ENCODE measurements at places on chromosomes 16 and 17.

DNA sequence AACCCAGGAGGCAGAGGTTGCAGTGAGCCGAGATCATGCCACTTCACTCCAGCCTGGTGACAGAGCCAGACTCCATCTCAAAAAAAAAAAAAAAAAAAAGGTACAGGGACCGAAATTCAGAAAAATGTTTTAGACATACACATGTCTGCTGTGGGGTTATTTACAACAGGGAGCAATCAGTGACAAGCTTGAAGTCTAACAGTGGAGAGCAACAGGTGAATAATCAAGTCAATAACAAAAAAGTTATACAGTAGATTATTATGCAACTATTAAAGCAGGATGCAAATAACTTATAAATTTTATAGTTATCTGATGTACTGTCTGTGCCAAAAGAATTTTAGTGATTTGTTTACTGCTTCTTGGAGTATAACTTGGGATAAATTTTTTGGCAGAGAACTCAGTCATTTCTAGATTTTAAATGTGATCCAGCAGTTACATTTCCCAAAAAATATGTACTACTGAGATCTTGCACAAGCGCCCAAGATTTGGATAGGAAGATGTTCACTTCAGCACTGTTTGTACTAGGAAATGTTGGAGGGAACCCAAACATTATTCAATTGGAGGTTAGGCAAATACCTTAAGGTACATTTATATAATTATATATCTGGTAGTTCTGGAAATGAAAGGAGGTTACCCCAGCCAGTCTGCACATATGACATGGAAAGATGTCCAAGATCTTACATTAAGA, 34.1 kb downstream of the EEF2K start:
- DNase-seq: no peak

DNA sequence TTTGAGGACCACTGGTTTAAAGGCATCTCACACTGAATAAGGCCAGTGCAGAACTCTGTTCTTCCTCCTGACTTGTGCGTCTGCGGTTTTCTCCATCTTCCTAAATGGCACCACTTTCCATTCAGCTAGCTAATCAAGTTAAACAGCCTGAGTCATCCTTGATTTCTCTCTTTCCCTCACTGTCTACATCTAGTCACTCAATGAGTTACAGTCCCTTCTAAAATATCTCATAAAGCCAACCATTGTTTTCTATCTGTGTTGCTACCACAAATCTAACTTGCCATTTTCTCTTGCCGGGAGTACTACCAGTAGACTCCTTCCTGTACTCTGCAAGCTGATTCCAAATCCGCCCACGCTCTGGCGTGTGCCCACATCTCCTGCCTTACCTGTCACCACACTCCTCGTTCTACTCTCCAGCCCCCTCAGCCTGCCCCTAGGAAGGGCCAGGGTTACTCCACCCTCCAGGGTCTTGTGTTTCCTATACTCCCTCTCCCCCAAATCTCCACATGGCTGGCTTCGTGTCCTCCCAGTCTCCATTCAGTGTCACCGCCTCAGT, 324.5 kb downstream of the SNX29 start:
- DNase-seq: no peak

DNA sequence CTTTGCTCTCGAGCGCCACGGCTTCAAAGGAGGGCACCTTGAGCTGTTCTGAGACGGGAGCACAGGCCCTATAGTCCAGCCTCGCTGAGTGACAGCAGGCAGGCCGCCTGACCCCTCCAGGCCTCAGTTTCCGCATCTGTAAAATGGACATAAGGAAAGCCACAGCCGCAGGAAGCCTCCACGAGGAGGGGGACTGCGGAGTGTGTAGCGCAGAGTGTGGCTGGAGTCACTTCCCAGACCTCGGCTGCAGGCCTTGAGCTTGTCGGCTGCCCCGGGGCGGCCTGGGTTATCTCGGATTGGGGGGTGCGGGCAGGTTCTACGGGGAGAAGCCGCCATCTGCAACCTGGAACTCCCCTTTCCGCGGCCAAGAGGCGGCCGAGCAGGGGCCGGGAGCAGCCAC, 40.8 kb downstream of the ZFPM1 start:
- DNase-seq: no peak

- DNase-seq: no peak
Measured at GRCh38 chr17:44585315-44585714, 28.0 kb downstream of the FZD2 start.

DNA sequence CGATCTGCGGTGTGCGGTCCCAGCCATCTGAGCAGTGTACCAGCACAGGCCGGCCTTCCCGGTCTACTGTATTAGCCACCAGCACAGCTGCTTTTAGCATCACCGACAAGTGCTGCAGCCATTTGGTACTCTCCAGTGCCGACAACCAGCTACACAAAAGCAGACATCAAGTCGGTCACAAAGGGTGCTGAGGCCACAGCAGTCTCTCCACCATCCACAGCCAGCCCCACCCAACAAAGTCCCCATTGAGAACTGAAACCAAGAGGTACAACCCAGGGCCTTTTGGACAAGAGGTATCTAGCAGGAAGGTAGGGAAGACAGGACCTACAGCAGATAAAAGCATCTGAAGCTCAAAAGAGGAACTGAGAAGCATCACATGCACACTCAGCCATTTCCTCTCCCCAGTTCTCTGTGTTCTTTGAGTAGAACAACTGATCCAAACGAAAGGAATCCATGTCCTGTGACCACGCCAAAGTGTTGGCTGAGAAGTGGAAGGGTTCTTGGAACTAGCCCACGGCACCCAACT, 9.5 kb downstream of the MTMR4 start:
- no peak for DNase-seq

GRCh38 chr16:55706739-55707384, 51.1 kb downstream of the SLC6A2 start:
- DNase-seq: no peak
